Dermis microvascular lymphatic vessel endothelial cell (primary cell): ENCODE measurements at places on chromosomes 12 and 14.
A peak's percentile ranks its signal among the peaks of the same experiment; 100 is the strongest.

DNA sequence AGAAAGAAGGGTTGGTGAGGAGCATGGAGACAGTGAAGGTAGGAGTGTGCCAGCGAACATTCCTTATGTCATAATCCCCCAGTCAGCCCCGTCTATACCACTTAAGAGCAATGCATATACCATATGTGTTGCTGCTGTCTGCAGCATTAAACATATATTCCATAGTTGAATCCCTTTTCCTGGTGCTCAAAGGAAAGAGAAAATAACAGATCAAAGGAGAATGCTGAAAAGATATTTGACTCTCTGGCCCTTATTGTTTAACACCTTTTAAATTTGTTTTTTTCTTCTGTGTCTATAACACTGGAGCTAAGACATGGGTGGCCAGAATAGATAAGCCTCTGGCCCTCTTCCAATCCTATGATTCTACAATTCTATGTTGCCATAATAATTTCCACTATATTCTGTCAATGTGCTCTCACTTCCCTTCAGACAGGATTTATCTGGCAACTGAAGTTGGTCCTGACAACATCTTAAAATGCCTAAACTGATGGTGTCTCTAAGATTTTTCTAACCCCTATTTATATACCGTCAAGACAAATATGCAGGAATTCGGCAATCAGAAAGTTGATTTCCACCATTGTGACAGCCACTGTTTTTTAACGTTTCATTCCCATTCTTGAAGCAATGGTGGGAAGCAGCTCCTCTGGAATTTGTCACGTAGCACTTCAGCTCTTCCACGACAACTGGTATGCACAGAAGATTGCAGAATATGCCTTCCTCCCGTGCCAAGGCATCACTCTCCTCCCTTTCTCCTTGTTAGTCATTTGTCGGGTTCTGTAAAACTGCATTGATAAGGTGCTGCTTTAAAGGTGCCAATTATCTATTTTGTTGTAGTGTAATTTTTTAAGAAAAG is 204.7 kb downstream of the BCAT1 start:
- DNase-seq: no peak

GRCh38 chr12:46005151-46005797 is 14.9 kb upstream of the SCAF11 start:
- no peak for DNase-seq

DNA sequence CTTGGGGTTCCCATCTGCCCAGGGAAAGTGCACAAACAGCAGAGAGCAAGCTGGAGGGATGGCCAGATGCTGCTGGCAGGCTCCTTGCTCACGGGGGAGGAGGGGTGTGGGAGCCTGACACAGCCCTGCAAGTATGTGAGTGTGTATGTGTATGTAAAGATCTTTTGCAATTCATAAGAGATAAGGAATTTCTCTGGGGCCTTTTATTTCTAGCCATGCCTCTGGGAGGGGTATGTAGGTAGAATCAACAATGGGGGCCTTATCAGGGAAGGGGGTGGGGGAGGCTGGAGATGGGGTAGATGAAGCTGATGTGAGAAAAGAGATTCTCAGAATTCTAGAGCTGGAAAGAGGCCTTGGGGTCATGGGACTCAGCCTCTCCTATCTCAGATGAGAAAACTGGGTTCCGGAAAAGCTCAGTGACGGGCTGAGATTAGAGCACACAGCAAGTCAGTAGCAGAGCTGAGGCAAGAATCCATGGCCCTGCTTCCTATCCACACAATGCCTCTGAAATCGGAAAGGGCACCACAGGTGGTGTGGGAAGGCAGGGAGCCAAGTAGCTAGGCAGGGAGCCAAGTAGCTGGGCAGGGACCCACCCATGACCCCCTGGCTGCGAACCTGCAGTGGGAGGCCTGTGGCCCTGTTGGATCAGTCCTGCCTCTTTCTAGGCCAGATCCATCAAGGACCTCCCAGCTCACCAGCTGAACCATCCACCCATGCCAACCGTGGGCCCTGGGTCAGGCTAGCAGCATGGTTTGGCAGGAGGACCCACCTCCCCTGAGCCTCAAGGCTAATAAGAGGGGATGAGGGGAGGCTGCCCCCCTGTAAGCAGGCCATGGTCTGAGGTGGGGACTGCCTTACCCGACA is 54.7 kb downstream of the PLEKHG3 start:
- DNase-seq: no peak

- peak; percentile 41 for DNase-seq
Measured at GRCh38 chr12:21989819-21990412, 48.7 kb upstream of the ABCC9 start.

- no peak for DNase-seq
Measured at GRCh38 chr12:90299666-90300065, 591.0 kb upstream of the ATP2B1 start.

DNA sequence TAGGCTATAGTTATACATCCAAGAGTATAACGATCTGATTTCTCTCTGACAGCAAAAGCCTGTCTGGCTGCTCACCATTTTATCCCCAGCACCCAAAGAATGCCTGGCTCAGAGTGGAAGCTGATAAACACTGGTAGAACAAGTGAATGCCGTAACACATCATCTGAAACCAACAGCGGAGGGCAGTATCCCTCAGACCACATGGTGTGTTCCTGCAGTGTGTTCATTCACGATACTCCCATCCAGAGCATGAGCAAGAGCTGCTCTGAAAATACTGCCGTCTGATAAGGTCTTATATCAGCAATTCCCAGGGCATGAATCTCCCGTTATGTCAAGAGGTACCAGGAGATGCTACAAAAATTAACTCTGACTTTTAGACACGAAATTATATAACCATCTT is 95.9 kb downstream of the TTC7B start:
- no peak for DNase-seq

DNA sequence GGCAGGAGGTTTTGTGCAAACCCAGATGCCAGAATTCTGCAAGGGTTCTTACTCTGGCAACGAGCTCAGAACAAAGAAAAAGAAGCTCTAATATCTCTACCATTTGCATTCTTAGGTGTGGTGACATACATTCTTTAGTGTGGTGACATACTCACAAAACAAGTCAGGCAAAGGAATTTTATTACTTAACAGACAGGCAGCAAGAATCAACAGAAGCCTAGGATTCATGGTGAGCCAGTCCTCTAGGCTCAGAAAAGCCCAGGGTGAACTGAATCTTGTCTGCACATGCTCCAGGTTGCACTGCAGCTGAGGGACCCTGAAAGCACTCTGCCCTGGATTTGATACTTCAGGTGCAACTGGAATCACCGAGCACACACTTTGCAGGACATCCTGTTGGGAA is 122.4 kb upstream of the PTPRQ start:
- no peak for DNase-seq

- no peak for DNase-seq
Measured at GRCh38 chr14:22296088-22296487, 292.9 kb downstream of the DAD1 start.

- DNase-seq: peak; percentile 16
Measured at GRCh38 chr14:63564318-63564717, 21.1 kb upstream of the PPP2R5E start.

DNA sequence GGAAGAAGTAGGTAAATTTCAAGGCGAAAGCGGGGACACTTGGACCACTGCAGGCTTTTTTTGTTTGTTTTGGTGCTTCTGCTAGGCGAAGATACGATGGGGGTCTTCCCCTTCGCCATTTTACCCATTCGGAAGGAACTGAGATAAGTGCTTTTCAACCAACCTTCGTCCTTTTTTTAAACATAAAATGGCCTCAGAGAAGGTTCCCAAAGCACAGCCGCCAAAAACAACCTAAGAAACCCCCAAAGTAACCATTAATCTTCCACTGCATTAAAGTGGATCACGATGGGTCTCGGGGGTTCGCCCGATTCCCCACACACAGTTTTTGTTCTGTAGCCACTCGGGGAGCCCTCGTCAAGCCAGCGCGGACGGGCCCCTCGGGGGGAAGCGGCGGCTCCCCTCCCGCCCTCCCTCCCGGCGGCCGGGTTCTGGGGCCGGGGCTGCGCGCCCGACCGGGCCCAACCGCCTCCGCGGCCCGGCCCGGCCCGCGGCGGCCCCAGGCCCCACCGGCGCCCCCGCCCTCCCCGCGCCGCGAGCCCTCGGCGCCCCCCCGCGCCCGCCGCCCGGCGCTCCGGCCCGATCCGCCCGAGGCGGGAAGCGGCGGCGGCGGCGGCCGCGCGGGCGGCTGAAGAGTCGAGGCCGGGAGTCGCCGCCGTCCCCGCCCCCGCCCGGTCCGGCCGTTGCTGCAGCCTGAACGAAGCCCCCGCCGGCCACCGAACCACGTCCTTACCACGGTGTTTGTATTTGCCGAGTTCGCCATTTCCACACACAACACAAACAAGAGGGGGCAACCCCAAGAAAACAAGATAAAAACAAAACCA is 790 bp downstream of the GTF2A1 start:
- no peak for DNase-seq

- no peak for DNase-seq
Measured at GRCh38 chr14:41859336-41859735, 252.7 kb downstream of the LRFN5 start.

DNA sequence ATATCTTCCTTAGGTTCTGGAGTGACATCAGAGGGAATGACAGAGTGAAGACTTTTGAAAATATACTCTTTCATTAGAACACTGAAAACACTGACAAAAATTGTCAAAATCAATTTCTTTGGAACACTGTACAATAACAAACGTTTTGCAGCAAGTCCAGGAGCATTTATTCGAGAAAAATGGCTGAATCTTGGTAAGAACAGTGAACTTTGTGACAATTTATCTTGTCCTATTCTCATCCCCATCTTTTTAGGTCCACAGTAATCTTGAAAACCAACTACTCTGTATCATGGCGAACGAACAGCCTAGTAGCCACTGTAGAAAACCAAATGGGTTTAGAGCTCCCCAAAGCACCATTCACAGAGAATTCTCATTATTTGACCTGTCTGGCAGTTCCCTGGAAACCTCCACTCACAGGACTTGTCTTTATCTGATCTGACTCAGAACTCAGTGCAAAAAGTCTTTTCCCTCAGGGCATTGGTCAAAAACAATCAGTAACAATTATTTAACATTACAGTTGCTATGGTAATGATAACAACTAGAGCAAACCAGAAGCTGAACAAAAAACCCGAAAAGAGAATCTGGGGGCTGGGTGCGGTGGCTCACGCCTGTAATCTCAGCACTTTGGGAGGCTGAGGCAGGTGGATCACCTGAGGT is 20.3 kb upstream of the PPP2R5E start:
- peak; percentile 35 for DNase-seq

GRCh38 chr12:64332296-64332695 is 58.3 kb downstream of the C12orf56 start:
- DNase-seq: no peak

- DNase-seq: no peak
Measured at GRCh38 chr12:94768398-94769046, 118.2 kb upstream of the TMCC3 start.

- no peak for DNase-seq
Measured at GRCh38 chr12:100208834-100209233, 8.2 kb downstream of the ACTR6 start.

DNA sequence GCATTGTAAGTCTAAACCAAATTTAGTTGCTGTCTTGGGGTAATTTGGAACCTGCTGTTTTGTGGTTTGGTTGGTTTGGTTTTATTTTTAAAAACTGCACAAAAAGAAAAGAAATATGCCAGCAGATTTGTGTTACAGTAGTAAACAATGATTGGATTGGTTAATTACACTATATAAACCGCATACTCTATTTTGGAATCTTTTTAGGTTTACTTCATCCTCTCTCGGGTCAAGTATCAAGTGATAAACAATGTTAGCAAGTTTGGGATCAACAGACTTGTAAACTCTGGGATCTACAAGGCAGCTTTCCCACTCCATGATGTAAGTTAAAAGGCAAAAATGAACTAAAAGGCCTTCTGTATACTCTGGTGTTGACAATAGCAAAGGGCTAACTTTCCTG is 132.4 kb downstream of the ANO6 start:
- no peak for DNase-seq

DNA sequence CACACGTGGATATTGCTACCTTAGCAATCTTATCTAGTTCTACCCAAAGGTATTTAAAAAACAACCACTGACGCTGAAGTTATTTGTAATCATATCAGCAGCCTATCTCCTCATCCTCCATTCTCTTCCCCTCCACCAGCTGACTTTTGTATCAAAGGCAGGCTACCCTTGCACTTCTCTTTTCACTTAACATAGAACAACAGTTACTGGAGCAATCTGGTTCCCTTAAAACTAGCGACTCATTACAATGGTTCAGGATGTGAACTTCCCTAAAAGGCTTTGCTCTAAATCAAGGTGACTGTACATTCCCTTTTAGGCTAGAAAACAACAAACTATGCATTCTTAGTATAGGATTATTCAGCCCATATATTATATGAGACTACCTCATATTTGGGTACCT is 404.7 kb downstream of the APAF1 start:
- no peak for DNase-seq

- peak; percentile 21 for DNase-seq
Measured at GRCh38 chr12:27244689-27245488, 803 bp downstream of the STK38L start.

GRCh38 chr14:94001016-94001415 is 3.9 kb downstream of the CCDC197 start:
- DNase-seq: no peak

- no peak for DNase-seq
Measured at GRCh38 chr14:104931771-104932675, 7.3 kb downstream of the PLD4 start.

DNA sequence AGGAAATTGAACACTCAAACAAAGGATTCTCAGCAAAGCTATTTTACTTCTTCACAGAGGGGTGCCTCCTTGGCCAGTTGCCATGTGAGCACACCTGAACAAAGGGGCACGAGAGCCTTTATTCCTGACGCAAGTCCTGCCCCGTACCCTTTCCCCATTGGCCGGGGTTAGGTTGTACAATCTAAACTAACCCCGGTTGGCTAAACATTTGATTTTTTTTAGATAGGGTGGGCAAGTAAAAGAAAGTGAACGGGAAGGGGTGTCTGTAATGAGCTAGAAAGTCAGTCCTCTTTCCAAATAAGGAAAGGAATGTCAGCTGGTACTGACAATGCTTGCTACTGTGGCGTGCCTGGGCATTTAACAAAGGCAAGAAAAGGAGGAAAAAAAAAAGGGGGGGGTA is 135.5 kb upstream of the CDKN3 start:
- DNase-seq: no peak

- no peak for DNase-seq
Measured at GRCh38 chr12:108316176-108317086, 22.7 kb downstream of the CMKLR1 start.

DNA sequence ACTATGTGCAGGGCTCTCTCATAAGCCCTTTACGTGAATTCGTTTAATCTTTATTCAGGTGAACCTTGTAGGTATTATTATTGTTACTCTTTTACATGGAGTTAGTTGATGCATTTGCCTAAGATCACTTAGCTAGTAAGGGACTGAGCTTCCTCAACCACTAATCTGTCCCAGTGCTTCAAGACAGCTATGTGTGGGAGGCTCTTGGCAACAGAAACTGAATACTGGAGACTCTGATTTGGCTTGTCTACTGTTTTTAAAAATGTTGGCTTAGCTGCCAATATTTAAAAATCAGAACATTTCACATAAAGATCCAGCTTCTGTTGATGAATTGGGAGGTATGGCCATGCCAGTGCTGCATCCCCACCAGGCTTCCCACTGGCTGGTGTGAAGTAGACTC is 6.8 kb downstream of the KNTC1 start:
- DNase-seq: no peak

- DNase-seq: no peak
Measured at GRCh38 chr12:92110083-92110640, 35.5 kb downstream of the BTG1 start.

- no peak for DNase-seq
Measured at GRCh38 chr12:45547822-45548221, 181.7 kb upstream of the ARID2 start.
